ENCODE measurements at places on chromosomes 1 and 21.

GRCh38 chr1:47487850-47488450, 50.1 kb downstream of the FOXD2 start:
- no peaks in the 10 kb centered on the region for H3K36me3 ChIP-seq
- DNase-seq = no peak
- H3K4me3 ChIP-seq = no peak overlapping the region
- H3K4me1 ChIP-seq = no peaks in the 10 kb centered on the region
- H3K27ac ChIP-seq = no peak overlapping the region
- peaks cover 15% of the 10 kb centered on the region for H3K27me3 ChIP-seq

GRCh38 chr1:110538075-110538474, 19.1 kb upstream of the KCNA10 start:
- peaks cover 11% of the 10 kb centered on the region for H3K27me3 ChIP-seq
- no peak overlapping the region for H3K27ac ChIP-seq
- H3K36me3 ChIP-seq = no peaks in the 10 kb centered on the region
- H3K4me3 ChIP-seq = no peak overlapping the region
- H3K4me1 ChIP-seq = no peaks in the 10 kb centered on the region

- peaks cover 2% of the 10 kb centered on the region for H3K36me3 ChIP-seq
- peak overlapping the region; percentile 24 for H3K4me3 ChIP-seq
- H3K27me3 ChIP-seq = no peaks in the 10 kb centered on the region
- peaks cover 18% of the 10 kb centered on the region for H3K4me1 ChIP-seq
- DNase-seq = no peak
Measured at GRCh38 chr1:147223740-147224615, 1.2 kb downstream of the FMO5 start.

DNA sequence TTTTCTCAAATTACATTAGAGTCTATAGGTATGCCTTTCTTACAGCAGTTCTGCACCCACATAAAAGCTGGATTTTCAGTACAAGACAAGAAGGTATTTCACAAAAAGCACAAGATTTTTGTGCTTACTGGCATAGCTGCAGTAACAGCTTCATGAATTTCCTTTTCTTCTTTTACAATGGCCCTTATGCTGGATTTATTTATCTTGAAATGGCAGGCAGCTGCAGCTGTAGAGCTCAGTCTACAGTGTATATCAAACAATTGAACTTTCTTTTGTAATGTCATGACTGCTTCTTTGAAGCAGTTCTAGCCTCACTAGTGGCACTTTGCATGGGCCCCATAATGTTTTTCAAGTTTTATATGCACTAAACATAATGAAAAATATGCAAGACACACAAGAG, 510.2 kb downstream of the KCNT2 start:
- H3K36me3 ChIP-seq = no peaks in the 10 kb centered on the region
- no peak overlapping the region for H3K4me3 ChIP-seq
- H3K4me1 ChIP-seq = no peaks in the 10 kb centered on the region

DNA sequence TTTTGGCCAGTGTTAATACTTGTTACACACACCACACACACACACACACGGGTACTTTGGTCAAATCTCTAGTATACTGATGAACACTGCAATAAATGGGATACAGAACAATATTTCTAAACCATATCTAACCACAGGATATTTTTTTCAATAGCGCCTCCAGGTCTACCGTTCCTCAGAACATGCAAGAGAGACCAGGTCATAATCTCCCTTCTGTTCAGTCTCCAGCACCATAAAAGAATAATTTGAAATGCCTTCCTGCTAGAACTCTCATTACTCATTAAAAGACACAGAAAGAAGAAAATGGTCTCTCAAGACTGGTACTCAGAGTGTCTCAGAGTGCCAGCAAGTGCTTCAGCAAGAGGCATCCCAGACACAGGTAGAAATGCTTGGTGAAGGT, 11.5 kb upstream of the SLC44A3 start:
- H3K27ac ChIP-seq = no peak overlapping the region
- H3K27me3 ChIP-seq = peaks cover 17% of the 10 kb centered on the region
- no peak overlapping the region for H3K4me3 ChIP-seq
- peaks cover 2% of the 10 kb centered on the region for H3K4me1 ChIP-seq
- H3K36me3 ChIP-seq = peaks cover 2% of the 10 kb centered on the region

GRCh38 chr1:44290250-44291094, 64.6 kb downstream of the ERI3 start:
- peaks cover 38% of the 10 kb centered on the region for H3K36me3 ChIP-seq
- no peaks in the 10 kb centered on the region for H3K27me3 ChIP-seq
- peaks cover 2% of the 10 kb centered on the region for H3K4me1 ChIP-seq
- H3K4me3 ChIP-seq = no peak overlapping the region
- DNase-seq = no peak
- H3K27ac ChIP-seq = no peak overlapping the region

- no peak overlapping the region for H3K4me3 ChIP-seq
- H3K36me3 ChIP-seq = no peaks in the 10 kb centered on the region
- H3K4me1 ChIP-seq = no peaks in the 10 kb centered on the region
- DNase-seq = no peak
- H3K27ac ChIP-seq = no peak overlapping the region
Measured at GRCh38 chr1:106937104-106937503, 119.4 kb upstream of the PRMT6 start.

GRCh38 chr1:213415691-213416380, 364.8 kb downstream of the RPS6KC1 start:
- peaks cover 2% of the 10 kb centered on the region for H3K27me3 ChIP-seq
- H3K4me3 ChIP-seq = no peak overlapping the region
- no peaks in the 10 kb centered on the region for H3K4me1 ChIP-seq
- no peak for DNase-seq
- H3K36me3 ChIP-seq = no peaks in the 10 kb centered on the region
- H3K27ac ChIP-seq = no peak overlapping the region

- H3K27ac ChIP-seq = peak overlapping the region; percentile 14
- DNase-seq = no peak
- no peaks in the 10 kb centered on the region for H3K27me3 ChIP-seq
- no peak overlapping the region for H3K4me3 ChIP-seq
- peaks cover 30% of the 10 kb centered on the region for H3K4me1 ChIP-seq
Measured at GRCh38 chr1:26749458-26749857, 38.3 kb upstream of the PIGV start.

DNA sequence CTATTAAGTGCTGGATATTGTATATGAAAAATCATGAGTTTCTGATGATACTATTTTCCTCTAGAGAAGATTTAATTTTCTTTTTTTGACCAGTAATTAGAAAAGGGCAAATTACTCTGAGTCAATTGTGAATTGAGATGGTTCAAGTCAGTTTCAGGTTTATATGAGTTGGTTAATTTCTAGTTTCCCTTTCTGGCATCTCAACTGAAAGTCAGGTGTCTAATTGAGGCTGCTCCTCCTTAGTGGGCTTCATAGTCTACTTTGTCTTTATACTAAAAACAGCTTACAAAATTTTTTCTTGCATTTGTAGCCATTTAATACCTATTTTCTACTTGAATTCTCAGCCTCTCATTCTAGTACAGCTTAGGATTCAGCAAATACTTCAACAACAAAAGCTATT, 387.3 kb downstream of the RPS6KC1 start:
- H3K27ac ChIP-seq = no peak overlapping the region
- H3K4me1 ChIP-seq = no peaks in the 10 kb centered on the region
- H3K4me3 ChIP-seq = no peak overlapping the region
- DNase-seq = no peak
- H3K27me3 ChIP-seq = no peaks in the 10 kb centered on the region

DNA sequence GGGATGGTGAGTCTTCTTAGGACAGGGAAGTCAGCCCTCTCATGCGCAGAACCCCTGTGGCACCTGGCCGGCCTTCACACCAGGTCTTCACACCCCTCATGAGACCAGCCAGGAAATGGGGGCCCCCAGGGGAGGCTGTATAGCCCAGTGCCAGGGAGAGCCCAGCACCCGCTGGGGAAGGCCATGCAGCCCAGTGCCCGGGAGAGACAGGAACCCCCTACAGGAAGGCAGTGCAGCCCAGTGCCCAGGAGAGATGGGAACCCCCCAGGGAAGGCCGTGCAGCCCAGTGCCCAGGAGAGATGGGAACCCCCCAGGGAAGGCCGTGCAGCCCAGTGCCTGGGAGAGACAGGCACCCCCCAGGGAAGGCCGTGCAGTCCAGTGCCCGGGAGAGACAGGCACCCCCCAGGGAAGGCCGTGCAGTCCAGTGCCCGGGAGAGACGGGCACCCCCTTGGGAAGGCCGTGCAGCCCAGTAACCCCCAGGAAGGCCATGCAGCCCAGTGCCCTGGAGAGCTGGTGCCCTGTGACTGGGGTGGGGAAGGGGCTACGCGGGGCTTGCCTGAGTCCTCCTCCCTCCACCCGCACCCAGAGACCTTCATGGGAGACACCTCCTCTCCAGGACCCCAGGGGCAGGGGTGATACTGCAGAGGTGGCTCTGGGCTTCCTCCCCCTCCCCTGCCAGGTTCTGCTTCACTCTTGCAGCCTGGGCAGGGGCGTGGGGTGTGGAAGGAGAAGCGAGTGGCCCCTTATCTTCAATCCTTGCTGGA, 110.5 kb upstream of the COL6A1 start:
- H3K4me1 ChIP-seq = no peaks in the 10 kb centered on the region
- no peak for DNase-seq
- no peak overlapping the region for H3K27ac ChIP-seq
- H3K27me3 ChIP-seq = peaks cover 9% of the 10 kb centered on the region

DNA sequence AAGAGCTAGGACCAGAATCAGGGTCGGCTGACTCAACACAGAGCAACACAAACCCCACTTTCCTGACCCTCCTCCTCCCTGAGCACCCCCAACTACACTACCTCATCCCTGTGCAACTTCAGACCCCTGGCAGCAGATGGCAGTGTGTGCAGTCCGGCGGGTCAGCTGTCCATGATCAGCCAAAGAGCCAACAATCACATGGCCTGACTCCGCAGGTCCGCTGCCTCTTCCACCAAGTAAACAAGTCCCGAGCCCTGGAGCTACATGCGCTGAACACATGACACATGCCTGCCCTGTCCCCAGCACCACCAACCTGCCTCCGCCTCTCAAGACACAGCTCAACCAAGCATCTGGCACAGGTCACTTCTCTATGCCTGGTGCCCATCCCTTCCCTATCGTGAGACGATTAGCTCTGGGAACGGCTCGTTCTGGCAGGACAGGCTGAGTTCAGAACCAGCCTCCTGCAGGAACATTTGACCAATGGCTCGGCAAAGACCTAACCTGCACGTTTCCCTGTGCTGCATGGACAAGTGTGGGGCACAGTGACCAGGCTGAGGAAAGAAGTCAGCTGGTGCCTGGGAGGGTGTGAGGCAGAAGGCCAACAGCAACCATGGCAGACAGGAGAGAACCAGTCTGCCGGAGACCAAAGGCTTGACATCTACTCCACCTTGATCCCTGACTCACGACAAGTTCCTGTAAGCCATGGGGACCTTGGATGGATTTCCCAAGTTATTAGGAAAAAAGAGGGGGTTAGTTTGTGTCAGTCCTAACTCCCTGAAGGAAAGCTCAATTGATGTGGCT, 60.3 kb downstream of the CD46 start:
- H3K27ac ChIP-seq = peak overlapping the region; percentile 85
- no peaks in the 10 kb centered on the region for H3K27me3 ChIP-seq
- DNase-seq = no peak
- H3K4me3 ChIP-seq = no peak overlapping the region
- H3K4me1 ChIP-seq = peaks cover 81% of the 10 kb centered on the region

DNA sequence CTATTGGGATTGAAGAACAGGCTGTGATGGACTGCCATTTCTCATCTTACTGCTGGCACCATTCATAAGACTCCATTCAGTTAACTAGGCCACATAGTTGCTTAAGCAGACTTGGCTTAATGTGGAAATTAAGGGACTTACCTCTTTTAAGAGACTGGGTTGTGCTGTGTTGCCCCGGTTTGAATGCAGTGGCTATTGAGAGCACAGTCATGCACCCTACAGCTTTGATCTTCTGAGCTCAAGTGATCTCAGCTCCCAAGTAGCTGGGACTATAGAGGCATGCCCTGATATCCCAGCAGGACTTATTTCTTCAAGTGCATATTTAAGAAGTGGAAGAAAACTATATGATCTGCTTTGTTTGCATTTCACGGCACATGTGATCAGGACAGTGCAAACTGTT, 181.1 kb downstream of the RASAL2 start:
- no peaks in the 10 kb centered on the region for H3K4me1 ChIP-seq
- DNase-seq = no peak
- peaks cover 7% of the 10 kb centered on the region for H3K27me3 ChIP-seq
- H3K27ac ChIP-seq = no peak overlapping the region

DNA sequence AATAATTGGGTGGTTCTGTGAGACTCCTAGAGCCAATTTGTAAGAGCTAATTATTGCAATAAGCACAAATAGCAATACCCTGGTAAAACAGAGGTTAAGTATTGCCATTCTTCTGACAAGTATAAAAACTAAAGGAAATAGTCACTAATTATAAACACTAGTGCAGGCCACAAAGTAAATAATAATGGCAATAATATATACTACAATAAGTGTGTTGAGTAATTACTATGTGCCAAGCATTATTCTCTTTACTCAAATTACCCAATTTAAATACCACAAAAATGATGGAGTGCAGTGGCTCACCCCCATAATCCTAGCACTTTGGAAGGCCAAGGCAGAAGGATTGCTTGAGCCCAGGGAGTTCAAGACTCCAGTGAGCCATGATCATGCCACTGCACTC, 15.3 kb downstream of the ZMYM6 start:
- H3K36me3 ChIP-seq = peaks cover 16% of the 10 kb centered on the region
- no peak overlapping the region for H3K4me3 ChIP-seq
- H3K4me1 ChIP-seq = no peaks in the 10 kb centered on the region
- DNase-seq = no peak
- no peak overlapping the region for H3K27ac ChIP-seq

DNA sequence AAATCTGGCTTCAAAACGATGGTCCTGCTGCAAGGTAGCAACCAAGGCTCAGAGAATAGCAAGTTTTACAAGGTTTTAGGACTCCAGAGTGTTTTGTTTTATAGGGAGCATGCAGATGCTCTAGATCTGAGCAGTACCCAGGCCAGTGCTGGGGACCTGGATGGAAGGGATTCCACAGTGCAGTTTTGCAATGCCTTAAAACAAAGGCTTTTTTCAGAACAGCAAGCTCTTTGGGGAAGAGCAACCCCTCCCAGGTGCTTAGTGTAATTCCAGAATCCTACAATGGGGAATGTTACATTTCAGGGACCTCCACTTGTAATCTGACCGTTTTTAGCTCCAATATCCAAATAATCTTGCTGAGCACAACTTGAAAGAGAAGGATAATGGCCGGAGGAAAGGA, 6.7 kb downstream of the ROR1 start:
- DNase-seq = no peak
- no peaks in the 10 kb centered on the region for H3K4me1 ChIP-seq
- H3K27ac ChIP-seq = no peak overlapping the region
- H3K27me3 ChIP-seq = peaks cover 4% of the 10 kb centered on the region

DNA sequence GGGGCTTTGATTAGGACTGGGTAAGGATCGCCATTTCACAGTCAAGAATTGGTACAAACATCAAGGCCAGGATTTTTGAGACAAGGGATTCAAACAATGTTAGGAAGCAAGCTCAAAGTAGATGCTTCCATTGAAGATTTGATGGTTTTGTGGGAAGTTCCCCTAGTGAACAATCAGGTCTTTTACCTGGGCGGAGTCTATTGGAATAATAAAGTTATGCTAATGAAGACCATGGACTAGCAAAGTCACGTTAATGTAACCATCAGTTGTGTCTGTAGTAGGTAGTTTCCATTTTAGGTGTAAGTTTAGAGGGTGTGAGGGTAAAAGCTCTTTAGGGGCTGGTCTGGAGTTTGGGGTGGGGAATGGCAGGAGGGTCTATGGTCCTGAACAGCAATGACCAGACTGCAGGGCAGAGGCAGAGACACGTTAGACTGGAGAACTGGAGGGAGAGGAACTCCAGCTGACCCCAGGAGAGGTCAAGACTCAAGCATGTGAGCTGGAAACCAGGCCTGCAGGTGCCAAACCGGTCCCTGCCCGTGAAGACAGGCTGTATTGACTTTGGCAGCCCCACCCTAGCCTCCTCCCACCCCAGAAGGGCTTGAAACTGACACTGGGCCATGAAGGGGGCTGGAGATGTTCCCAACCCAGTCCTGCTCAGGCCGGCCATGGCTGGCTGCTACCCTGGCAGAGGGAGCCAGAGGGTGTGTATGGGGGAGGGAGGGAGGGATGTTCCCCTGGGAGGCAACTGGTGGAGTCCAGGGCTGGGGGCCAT, 36.0 kb upstream of the GPR37L1 start:
- no peak overlapping the region for H3K27ac ChIP-seq
- DNase-seq = no peak
- no peaks in the 10 kb centered on the region for H3K36me3 ChIP-seq
- H3K27me3 ChIP-seq = peaks cover 19% of the 10 kb centered on the region
